Smooth muscle cell of bladder (primary cell): ENCODE measurements at places on chromosomes 7 and 10. TPM values are rescaled to one million over a fixed set of nuclear protein-coding genes. Genes with fewer than 3 reads are reported as not detected.

Gene CCL24
- 0.28 TPM in 1 of 2 replicates, not detected in the other for total RNA-seq

Gene ALOX5
- not detected in 2 replicates for total RNA-seq

Gene LIPK
- not detected in 2 replicates for total RNA-seq

Gene SPAG6
- total RNA-seq: not detected in 2 replicates

Gene SPDYE2B
- not detected in 2 replicates for total RNA-seq

Gene LEP
- 0.09 TPM in 1 of 2 replicates, not detected in the other for total RNA-seq

Gene IKZF1
- not detected in 2 replicates for total RNA-seq

Gene TEX36
- not detected in 2 replicates for total RNA-seq

Gene MMD2
- not detected in 2 replicates for total RNA-seq

Gene IFIT2
- total RNA-seq: 3.0 and 3.1 TPM in 2 replicates

Gene ZNF467
- total RNA-seq: 0.28 TPM in 2 replicates

Gene C10orf62
- 0.14 TPM in 1 of 2 replicates, not detected in the other for total RNA-seq
